Astrocyte of the cerebellum (primary cell): ENCODE measurements at places on chromosomes 11 and 22.

DNA sequence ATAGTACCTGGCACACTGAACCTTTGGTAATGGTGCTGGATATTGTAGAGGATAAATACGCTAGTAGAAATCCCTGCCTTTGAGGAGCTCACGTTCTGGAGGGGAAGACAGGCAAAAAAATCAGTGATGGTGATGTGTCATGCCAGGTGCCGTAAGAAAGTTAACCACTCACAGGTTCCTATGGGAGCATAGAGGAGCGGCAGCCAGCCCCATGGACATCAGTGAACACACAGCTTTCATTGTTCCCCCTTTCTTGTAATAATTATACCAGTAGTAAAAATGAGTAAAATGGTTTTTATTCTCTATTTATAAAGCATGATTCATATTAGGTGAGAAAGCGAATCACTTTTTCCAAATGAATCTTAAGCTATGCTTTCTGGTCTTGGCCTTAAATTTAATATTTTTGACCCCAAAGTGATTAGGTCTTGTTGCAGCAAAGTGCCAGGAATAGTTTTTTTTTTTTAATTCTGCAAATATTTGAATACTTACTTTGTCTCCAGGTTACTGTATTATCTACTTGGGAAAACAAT lies 57.9 kb downstream of the UVRAG start:
- DNase-seq, result no peak

- no peak for DNase-seq
Observed at GRCh38 chr11:42526426-42526825, 785.4 kb upstream of the API5 start.

DNA sequence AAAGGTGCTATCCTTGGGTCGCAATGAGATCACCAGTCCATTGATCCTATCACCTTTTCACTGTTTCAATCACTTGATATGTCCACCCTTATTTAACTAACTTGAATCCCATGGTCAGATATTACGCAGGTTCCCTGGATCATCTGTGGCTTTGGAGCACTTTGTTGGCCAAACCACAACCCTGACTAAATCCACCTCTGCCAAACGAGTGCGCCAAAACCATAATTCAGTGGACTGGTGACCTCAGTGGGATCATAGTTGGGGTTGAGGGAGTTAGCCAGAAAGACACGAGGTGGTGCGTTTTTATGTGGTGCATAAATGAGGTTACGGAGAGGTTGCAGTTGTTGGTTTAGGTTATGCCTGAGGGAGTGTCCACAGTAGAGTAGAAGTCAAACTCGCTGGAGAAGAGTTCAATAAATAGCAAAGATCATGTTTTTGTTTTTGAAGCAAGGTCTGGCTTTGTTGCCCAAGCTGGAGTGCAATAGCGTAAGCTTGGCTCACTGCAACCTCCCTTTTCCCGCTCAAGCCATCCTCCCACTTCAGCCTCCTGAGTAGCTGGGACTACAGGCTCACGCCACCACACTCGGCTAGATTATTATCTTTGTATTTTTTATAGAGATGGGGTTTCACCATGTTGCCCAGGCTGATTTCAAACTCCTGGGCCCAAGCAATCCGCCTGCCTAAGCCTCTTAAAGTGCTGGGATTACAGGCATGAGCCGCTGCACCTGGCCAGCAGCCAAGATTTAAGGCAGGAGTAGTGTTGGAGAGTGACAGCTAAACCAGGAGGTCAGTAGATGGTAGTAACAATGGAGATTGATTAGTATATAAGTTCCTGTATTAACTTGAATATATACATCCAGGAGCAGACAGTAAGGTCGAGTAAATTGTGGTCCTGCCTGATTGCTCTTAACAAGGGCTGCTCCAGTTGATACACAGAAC lies 4.5 kb downstream of the FOXR1 start:
- peak; percentile 65 for DNase-seq

- no peak for DNase-seq
Observed at GRCh38 chr11:128188346-128189004, 398.9 kb downstream of the ETS1 start.

- DNase-seq, result no peak
Observed at GRCh38 chr22:44412136-44412731, 85.8 kb downstream of the RTL6 start.
